ENCODE measurements at places on chromosomes 7 and 10. TPM values are rescaled to one million over a fixed set of nuclear protein-coding genes. Genes with fewer than 3 reads are reported as not detected.

Gene LYZL1
- not detected for total RNA-seq

Gene SYNPO2L
- not detected for total RNA-seq

Gene ANKRD16
- 5.7 TPM for total RNA-seq

Gene PDSS1
- 4.9 TPM for total RNA-seq

Gene C10orf67
- total RNA-seq = not detected

Gene VWDE
- total RNA-seq = under 0.01 TPM

Gene LEP
- total RNA-seq = not detected

Gene TMEM270
- total RNA-seq = not detected

Gene HOXA2
- total RNA-seq = 0.39 TPM

Gene PSAP
- total RNA-seq = 416 TPM

Gene KEL
- total RNA-seq = not detected

Gene H2BK1
- total RNA-seq = not detected

DNA sequence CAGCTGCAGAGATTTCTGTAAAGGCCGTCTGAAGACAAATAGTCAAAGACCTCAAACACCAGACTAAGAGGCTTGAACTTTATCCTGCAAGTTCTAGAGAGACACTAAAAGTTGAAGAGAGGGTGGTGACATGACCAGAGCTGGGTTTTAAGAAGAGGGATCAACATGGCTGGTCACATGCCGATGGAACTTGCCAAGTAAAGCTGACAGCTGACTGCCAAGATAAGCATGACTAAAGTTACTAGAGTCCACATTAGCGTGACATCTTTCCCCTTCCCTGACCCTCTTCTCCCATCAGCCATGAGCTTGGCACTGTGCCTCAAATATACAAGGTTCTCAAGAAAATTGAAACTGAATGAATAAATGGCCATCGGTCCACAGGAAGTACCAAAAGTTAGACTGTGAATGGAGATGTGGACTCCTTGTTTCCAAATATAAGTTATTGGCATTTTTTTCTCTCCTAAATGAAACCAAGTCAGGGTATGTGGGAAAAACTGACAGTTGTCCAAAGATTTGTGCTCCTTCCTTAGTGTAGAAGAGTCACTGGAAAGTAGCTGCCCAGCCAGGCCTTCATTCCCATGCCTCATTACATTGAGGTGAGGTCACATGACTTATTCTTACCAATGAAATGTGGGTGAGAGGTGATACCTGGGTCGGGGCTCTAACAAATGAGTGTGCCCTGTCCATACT lies 24.5 kb downstream of the XPNPEP1 start:
- peak; percentile 72 for DNase-seq

GRCh38 chr7:37153376-37153775 lies 295.3 kb downstream of the ELMO1 start:
- DNase-seq = no peak

DNA sequence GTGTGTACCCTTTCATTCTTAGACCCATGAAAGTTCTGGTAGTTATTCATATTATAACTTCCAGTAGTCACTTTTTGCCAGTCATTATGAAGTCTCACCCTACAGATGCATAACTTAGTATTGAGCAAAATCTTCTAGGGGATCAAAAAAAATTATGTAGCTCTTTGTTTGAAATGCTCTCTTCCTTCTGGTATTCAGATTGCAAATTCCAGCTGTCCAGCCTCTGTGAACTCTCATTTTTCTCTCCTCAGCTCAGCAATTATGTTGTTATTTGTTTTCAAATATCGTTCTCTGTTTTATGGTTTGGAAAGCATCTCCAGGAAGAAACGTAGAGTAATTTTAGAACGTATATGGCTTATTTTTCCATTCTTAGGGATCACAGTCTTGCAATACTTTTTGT lies 442.5 kb downstream of the SEMA3D start:
- DNase-seq = no peak

DNA sequence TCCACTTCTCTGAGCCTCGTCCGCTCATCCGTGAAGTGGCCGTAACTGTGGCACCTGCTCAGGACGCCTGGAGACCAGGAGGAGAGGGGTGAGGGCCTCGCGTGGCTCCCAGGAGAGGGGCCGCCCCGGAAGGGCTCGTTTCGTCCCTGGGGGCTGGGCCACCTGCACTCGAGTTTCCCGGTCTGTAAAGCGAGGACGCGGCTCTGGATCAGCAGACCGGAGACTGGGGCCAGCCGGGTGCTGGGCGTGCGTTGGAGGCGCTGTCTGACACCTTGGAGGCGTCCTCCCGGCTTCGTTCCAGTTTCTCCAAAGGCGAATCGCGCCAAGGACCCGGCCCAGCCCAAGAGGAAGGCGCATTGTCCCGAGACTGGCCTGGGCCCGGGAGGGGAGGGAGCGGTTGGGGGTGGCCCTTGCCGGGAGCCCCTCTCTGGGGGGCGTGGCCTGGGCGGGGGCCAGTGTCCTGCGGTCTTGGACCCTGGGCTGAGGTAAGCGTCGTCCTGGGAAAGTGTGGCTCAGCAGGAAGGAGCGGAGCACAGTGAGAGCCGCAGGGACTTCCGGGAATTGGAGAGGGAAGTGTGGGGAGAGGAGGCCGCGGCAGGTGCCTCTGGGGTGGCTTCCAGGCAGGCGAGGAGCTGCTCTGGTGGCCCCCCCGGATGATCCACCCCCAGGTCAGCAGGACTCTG lies 89.6 kb downstream of the FOXL3 start:
- no peak for DNase-seq

DNA sequence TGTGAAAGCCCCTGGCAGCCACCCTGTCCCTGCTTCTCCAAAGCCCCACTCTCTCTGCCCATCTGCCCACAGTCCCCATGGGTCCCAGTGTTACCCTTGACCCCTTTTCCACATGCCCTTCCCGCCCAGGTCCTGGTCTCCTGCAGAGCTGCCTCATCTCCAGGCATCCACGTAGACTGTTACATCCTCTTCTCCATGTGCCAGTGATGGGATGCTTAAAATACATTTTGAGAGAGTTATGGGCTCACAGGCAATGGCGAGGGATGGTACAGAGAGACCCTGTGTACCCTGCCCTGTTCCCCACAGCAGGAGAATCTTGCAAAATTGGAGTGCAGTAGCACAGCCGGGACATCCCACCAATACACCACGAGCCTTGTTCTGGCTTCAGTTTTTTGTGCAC lies 56.8 kb downstream of the GLRX3 start:
- DNase-seq = no peak

GRCh38 chr7:121006711-121007315 lies 18.3 kb downstream of the CPED1 start:
- peak; percentile 35 for DNase-seq

- no peak for DNase-seq
Observed at GRCh38 chr7:91942312-91942711, 1.6 kb downstream of the AKAP9 start.

- DNase-seq = no peak
Observed at GRCh38 chr7:73995330-73995729, 32.6 kb upstream of the ELN start.

DNA sequence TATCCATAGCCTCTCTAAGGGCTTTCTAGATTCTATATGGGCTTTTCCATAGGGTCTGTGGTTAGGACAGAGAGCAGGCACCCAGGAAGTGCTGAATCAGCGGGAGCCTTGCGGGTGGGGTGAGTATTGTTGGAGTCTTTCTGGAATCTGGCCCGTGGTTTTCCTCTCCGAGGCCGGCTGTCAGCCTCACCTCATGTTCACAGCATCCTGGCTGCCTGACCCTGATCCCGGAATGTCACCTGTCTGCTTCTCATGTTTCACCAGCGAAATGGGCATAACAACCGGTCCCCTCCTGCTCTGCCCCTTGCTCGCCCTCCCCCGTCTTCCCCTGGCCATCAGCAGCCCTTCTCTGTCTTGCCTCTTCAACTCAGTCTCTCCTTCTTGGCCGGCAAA lies 36.5 kb downstream of the DDIT4 start:
- peak; percentile 55 for DNase-seq

- DNase-seq = no peak
Observed at GRCh38 chr7:142579946-142580345, 169.3 kb upstream of the PRSS1 start.

GRCh38 chr10:103177123-103177522 lies 15.9 kb downstream of the NT5C2 start:
- DNase-seq = no peak

DNA sequence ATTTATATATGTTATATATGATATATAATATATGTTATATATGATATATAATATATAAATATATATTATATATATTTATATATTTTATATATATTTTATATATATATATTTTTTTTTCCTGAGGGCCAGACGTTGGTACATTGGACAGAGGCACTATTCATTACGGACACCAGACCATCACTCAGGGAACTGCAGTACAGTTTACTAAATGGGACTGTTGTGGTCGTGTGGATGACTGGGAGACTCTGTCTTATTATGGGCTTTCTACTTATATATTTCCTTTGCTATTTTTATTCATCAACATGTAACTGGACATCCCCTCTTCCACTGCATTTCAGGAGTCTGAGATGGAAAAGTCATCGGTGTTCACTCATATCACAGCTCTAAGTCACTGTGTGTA lies 87.1 kb upstream of the PRKCQ start:
- DNase-seq = no peak

- peak; percentile 63 for DNase-seq
Observed at GRCh38 chr10:124092250-124092859, 1.0 kb downstream of the CHST15 start.

DNA sequence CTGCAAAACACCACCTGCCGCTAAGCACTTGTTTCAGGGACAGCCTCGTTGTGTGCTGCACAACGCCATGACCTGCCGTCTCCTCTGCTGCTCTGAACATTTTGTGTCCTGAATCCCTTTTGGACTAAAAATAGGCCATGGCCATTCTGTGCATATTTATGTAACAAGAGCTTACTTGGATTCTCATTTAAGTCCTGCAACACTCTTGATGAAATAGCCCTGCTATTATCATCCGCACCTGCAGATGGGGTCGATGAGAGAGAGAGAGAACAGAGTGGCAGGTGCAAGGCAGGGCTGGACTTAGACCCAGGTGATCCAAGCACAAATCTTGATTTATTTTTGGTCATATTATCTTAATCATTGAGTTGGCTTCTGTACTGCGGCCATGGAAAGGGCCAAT lies 121.2 kb upstream of the PRKCQ start:
- DNase-seq = no peak

DNA sequence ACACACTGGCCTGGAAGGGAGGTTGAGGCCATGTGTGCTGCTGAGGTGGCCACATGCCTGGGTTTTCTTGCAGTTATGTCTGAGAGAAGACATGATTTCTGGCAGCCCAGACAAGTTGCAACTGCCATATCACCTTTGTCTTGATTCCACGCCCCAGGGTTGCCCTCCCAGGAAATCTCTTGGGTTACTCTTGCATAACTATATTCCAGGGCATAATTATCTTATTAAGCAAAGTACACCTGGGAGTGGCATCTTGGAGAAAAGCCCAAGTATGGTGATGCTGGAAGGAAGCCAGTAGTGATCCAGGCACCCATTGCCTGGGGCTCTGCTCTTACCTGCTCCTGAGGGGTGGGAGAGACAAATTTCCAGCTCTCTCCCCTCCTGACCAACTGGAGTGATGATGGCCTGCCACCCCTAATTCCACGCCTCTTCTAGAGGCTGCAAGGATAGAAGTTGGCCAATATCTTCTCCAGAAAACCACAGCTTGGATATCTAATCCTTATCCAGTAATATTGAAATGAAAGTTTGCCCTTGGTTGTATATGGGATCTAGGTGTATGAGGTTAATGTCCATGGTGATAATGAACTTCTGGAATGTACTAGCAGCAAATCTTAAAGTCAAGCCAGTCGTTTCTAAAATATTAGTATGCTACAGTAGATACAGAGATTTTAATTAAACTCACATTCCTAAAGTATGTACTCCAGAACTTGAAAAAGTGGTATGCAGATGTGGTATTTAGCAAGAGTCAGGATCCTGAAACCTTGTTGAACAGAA lies 5.0 kb downstream of the AKR1B10 start:
- no peak for DNase-seq

DNA sequence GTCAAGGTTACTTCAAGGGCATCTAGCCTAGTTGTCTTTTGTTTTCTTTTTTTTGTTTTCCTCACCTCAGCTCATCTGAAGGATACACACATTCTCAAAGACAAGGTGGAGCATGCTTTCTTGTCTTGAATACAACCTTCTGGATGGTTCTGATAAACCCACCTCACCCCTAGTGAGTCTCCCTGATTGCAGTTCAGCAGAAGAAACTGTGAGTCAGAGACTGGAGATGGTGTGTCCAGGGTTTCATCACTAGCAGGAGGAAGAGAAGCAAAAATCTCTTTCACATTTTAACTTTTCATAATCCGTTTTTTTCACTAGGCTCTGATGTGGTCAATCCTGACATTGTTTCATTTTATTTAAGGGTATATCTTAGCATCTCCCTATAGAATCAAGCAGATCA lies 143.0 kb upstream of the NRBF2 start:
- no peak for DNase-seq

DNA sequence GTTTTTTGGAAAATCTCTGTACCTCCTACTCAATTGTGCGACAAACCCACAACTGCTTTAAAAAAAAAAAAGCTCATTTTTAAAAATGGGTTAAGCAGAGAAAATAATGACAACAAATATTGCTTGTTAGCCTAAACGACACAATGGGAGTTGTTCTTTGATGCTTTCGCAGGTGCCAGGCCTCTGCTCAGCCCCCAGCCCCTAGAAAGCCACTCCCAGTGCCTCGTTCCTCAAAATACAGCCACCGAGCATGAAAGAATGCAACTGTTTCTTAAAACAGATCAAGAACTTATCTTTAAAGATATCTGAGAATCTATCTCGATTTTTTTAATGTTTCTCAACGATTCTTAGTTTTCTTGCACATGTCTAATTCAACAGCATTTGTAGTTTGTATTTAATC lies 85.2 kb upstream of the PFKP start:
- no peak for DNase-seq

DNA sequence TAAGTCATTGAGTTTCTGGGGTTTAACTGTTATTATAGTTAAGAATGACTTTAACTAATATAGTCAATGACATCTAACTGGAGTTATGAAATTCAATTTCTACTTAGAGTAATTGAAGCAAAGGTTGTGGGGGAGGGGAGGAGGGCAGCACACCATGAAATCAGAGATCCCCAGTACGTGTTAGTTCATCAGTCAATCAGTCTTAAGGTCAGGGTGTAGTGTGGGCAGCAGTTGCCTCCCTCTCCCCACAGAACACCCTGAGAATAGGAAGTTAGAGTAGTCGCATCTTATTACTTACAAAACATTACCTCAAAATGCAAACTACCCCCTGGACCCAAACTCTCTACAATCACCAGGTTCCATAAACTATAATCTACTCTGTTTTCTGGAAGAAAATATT lies 7.0 kb upstream of the HPS1 start:
- DNase-seq = no peak

All from dermis microvascular lymphatic vessel endothelial cell (primary cell).